ENCODE measurements at places on chromosomes 3 and 15.

- DNase-seq: no peak
Measured at GRCh38 chr15:38553071-38553470, 11.5 kb downstream of the RASGRP1 start.

DNA sequence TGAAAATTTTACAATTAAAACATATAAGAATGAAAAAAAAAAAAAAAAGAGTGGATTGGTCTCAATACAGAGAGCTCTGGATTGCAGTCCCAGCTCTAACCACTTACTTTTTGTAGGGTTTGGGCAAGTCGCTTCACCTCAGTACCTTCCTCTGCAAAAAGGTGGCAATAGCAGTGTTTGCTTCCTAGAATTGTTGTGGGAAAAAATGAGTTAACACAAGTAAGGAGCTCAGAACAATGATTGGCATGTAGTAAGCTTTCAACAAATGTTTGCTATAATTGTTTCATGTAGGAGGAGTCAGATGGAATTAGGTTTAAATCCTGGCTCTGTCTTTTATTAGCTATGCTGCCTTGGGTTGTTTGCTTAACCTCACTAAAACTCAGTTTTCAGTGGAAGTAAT lies 425.2 kb upstream of the TBL1XR1 start:
- no peak for DNase-seq

GRCh38 chr15:91552555-91552954 lies 301.0 kb upstream of the SLCO3A1 start:
- DNase-seq: no peak

DNA sequence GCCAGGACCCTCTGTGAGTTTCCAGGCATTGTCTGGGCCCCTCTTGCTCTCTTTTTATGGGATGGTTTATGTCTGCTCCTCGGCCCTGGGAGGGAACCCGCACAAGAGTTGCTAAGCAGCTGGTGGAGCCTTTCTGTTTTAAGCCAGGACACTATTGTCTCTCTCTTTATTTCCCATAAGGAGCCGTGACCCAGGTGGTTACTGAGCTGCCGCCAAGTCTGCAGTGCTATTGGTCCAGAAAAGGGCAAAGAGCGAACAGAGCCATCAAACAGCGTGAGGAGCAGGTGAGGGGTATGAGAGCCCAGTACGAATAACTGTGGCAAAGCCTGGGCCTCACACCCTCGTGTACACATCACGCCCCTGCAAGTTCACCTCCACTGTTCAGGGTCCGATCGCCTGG lies 280.2 kb downstream of the SHQ1 start:
- DNase-seq: no peak

- no peak for DNase-seq
Measured at GRCh38 chr3:142077859-142078500, 71.4 kb downstream of the TFDP2 start.

- DNase-seq: no peak
Measured at GRCh38 chr3:154835639-154836038, 244.5 kb upstream of the MME start.

DNA sequence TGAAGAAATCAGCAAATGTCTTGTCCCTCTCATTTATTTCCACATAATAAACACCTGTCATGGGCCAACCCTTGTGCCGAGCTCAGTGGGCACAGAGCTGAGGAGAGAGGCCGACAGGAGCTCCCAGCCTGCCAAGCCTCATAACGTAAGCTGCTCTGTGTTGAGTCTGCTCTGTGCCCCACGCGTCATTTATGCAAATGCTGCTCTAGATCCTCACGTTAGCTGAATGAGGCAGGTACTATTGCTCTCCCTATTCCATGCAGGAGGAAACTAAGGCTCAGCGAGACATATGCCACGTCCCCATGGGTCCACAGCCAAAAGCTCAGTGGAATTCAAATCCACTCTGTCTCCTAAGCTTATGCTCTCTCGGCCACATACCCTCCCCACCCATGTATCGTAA lies 41.5 kb downstream of the EFCAB12 start:
- DNase-seq: no peak

DNA sequence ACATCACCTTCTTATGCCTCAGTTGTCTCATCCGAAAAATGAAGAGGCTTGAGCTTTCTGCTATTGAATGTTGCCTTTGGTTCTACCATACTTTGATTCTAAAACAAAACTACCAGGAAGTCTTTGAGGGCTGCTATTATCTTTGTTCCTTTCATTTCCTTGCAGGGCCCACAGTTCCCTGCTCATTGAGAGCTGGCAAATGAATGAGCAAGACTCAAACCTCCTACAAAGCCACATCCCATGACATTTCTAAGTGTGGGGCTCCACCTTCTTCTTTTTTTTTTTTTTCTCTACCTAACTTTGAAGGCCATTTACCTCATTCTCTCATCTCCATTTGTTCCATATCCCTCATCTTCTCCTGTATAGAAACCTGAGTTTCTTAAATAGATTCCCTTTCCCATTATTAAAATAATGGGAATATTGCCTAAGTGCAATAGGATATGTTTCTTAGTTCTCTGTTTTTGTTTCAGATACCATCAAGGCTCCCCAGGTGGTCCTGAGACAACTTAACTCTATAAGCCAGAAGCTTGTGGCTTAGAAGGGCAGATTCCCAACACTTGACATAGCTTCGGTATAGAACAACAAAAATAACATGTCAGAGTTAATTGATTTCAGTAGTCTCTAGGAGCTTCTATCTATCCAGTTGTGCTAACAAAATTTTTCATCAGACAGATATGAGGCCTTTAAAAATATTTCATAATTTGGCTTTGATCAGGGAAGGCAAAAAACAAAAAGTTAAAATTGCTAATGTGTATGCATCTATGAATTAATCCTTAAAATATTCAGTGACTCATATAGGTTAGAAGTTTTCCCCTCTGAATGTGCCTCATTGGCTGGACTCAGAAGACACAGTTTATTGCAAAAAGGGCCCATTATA lies 951.6 kb downstream of the TUSC7 start:
- no peak for DNase-seq

DNA sequence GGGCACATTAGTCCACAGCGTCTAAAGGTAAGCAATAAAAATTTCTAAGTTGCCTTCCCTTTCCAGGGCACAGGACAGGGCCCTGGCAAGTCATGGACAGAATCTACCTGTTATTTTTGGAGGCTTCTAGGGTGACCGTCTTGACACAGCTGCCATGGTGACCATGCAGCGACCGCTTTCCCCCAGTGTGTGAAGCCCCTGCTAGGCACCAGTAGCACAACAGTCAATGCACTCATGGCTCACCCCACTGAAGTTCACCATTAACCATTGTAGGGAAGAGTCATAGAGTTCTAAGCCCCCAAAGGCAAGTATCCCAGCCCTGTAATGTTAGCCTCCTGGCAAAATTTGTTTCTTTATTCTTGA lies 43.8 kb upstream of the SLCO2A1 start:
- DNase-seq: no peak

- DNase-seq: no peak
Measured at GRCh38 chr15:82530606-82531379, 9.5 kb downstream of the RPS17 start.

- DNase-seq: no peak
Measured at GRCh38 chr3:16301507-16301906, 36.5 kb downstream of the OXNAD1 start.

- DNase-seq: no peak
Measured at GRCh38 chr15:92882697-92883162, 17.4 kb upstream of the CHD2 start.

GRCh38 chr3:25091934-25092333 lies 336.1 kb upstream of the RARB start:
- DNase-seq: no peak

DNA sequence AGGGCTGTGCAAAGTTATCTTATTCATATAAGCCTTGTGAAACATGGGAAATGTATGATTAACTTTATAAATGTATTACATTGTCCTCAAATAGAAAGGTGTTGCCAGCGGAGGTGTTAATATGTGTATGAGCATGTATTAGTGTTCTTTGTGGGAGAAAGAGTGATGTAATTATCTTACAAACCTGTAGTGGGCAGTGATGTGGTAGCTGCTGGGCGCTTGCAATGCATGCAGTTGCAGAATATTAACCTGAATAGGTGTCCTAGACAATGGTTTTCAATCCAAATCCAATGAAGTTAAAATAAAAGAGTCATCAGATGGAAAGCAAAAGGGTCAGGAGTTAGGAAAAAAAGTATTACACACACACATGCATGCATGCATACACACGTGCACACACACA lies 881.3 kb upstream of the CADM2 start:
- no peak for DNase-seq

DNA sequence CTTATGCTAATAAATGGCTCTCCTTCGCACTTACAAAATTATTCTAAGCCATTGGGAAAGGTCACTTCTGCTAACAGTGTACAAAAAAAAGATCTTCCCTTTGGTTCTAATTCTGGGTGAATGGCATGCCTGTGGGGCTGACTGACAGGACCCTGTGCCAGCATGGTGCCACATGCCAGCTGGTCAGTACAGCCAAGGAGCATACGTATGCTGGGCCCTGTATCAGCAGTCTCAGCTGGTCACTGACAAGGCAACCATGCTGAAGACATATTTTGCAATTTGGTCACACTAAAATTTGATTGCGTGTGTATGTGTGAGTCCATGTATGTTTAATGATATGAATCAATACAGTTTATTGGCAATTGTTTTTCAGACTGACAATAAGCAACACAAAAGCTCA lies 246.1 kb downstream of the TBL1XR1 start:
- peak; percentile 46 for DNase-seq

DNA sequence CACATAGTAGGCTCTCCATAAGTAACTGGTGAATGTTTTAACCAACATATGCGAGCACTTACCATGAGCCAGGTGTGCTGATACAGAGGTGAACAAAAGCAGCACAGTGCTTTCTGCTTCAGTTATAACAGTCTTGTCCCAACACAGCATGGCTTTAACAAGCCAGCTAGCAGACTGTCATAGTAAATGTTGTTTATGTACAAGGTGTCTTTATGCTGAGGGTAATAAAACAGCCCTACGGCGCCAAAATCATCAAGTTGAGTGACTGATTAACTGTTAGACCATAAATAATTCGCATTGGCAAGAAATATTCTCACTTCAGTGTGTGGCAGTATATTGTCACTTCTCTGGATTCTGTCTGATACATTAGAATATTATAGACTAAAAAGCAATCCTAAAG lies 646.0 kb upstream of the CFAP20DC start:
- DNase-seq: no peak
